Fibroblast of skin of left quadriceps (primary cell): ENCODE measurements at places on chromosomes 2 and 18.

GRCh38 chr2:31430439-31431165 is 16.1 kb upstream of the XDH start:
- DNase-seq, result no peak

DNA sequence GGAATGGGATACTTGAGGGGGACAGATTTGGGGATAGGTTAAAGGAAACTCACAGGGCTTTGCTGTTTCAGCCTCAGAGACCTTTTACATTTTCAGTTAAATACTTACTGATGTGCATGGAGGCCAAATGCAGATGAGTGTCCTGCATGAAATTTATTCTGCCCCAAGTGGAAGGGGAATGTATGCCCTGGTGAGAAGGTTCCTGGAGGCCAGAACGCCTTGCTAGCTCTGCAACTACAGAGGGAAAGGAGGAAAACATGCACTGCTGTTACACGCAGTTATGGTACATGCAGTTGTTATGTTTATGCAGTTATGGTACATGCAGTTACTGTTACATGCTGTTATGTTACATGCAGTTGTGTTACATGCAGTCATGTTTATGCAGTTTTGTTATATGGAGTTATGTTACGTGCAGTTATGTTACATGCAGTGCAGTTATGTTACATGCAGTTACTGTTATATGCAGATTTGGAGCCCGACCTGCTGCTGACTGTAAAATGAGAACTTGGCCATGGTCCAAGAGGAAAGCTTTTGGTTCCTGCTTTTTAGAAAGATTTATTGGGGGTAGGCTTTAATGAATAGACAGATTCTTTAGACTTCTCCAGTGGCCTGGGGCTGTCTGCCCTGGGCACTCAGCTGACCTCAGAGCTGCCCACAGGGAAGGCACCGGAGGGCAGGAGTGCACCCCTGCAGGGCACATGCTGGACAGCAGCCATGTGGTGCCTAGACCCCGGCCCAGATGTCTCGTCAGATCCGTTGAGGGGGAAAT is 84.1 kb downstream of the LDLRAD4 start:
- DNase-seq, result no peak

- no peak for DNase-seq
Observed at GRCh38 chr18:50956116-50956515, 11.7 kb upstream of the ELAC1 start.

DNA sequence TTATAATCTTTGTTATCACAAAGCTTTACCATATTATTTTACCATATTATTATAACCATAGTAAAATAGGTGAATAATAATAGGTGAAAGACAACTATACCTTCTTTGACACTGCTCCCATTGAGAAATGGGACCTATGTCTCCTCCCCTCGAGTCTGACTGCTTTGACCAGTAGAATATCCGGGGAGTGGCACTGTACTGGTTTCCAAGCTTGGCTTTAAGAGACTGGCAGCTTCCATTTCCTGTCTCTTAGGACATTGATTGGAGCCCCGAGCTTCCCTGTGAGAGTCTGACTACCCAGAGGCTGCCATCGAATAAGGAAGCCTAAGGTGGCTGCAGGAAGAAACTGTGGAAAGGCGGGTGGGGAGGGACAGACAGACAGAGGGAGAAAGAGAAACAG is 40.1 kb upstream of the PLEKHM3 start:
- no peak for DNase-seq

DNA sequence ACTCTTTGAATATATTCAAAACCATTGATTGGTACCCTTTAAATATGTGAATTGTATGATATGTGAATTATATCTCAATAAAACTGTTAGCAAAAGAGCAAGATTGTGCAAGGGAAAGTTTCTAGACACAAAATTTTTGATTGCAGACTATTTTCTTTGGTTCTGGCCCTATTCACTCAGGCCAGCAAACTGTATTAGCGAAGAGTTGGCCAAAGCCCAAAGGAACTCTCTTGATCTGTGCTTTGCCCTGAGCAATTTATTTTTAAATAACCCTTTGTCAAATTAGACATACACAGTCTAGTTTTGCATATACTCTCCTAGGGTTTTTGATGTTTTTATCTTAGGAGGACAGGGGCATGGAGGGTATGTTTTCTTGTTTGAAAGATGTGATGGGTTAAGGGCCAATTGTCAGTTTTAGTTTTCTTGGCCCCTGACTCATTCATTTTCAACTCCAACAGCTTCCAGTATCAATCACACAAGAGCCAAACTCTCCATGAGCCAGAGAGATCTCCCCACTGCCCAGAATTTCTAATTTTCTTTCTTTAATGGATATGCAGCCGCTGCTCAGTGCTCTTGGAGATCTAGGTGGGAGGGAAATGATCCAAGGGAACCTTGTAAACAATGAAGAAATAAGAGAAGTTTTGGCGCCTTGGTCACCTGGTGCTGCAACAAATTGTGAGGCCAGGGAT is 231.5 kb downstream of the SRBD1 start:
- DNase-seq, result no peak

- DNase-seq, result no peak
Observed at GRCh38 chr2:206556357-206556949, 85.8 kb upstream of the FAM237A start.

DNA sequence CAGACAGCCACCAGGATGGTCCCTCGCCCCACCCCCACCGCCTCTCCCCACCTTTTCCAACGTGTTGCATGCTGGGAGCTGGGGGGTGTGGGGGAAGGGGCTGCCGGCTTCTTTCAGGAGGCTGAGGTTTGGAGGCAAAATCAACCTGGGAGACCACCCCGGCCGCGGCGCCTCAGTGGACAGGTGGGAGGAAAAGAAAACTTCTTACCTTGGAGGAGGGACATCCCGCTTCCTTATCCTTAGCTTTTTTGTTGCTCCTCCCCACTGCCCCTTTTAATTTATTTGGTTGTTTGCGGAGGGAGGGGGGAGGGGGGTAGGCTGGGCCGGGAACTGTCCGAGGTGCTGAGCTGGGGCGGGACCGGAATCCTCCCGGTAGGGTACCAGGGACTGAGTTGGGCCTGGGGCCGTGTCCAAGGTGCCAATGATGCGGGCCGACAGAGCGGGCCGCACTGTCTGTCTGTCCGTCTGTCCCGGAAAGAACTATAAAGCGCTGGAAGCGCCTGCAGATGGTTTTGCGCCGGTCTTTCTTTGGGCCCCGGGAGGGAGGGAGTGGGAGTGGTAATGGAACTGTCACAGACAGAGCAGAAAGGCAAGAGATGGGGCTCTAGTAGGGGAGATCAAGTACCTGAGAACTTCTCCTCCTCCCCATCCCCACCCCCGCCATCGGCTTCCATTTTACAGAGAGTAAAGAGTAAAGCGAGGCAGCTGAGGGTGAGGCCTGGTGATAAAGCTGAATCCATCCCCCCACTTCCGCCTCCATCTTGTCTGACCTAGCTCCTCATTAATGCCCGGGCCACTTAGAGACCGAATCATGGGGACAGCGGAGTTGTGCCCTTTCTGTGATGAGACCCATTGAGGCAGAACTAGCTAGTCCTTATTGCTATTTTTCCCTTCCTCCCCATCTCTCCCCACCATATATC is 2.4 kb downstream of the CDK5R2 start:
- no peak for DNase-seq
